ENCODE measurements at places on chromosomes 5 and 9. TPM values are rescaled to one million over a fixed set of nuclear protein-coding genes. Genes with fewer than 3 reads are reported as not detected.

Gene EDIL3
- total RNA-seq, result 48.7 TPM

Gene NME5
- 0.75 TPM for total RNA-seq

Gene AGXT2
- not detected for total RNA-seq

Gene TXNDC8
- total RNA-seq, result not detected

Gene EIF4E1B
- total RNA-seq, result not detected

Gene CSF1R
- total RNA-seq, result 6.9 TPM

DNA sequence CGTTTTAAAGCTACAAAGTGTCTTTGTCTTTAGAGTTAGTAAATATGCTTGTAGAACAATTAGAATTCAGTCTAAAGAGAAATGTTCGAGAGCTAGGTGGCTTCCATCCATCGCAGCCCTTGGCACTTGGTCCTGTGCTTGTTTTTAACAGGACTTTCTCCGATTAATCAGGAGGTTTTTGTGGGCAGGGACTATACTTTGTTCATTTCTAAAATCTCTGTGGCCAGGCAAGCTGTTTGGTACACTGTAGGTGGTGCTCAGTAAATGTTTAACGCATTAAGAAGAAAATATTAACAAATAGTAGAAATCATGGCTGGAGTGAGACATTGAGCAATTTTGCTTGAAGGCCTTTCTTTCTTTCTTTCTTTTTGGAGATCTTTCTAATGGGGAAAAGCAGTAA, 20.8 kb downstream of the AGXT2 start:
- no peak for DNase-seq

DNA sequence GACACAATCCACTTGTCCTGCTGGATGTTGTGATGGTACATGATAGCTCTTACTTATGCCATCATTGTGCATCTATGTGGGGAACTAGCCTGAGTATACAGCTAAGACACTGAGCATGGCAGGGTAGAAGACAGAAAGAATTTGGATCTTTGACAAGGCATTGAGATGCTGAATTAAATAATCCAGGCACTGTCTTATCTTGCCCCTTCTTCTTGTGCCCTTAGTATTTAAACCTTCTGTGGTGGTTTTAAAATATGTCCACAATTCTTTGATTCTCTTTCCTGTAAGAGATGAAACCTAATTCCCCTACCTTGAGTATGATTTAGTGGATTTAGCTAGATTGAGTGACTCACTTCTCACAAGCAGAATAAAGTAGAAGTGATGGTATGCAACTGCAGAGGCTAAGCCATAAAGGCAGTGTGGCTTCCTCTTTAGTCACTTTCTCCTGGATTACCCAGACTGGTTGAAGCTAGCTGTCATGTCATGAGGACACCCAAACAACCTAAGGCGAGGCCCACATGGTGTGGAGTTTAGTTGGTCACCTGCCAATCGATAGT, 174.0 kb upstream of the NREP start:
- DNase-seq, result no peak

DNA sequence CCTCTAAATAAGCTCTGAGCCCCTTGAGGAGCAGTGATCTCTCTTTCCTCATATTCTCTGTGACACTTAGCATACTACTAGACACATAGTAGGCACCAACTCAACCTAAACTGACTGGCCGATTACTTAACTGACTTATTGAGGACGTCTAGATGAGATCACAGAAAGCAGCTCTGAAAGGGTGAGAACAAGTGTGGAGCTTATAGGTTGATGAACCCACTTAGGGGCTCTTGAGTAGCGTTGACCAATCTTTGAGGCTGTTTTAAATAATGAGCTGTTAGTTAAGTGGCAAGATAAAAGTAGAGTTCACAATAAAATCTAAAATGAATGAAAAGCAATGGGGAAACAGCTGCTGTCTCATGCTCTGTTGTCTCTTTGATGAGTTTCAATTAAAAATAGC, 124.7 kb upstream of the TNPO1 start:
- DNase-seq, result no peak

DNA sequence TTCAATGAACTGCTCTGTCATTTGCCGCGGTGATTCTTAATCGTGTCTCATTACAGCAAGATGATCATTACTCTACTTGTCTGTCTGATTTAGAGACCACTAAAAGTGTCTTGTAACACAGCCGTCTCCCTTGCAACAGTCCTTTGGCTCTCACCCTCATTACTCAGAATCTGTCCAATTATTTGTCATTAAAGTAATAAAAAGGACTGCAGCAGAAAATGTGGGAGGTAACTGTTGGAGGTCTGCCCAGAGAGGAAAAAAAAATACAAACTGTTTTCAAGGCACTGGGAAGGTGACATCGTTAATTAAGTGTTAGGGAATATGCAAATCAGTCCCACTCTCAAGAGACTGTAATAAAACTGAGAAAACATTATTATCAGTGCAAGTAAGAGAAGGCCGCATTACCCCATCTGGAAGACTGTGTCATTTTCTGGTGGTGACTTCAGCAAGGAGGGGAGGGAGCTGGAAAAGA, 281.0 kb downstream of the RASEF start:
- no peak for DNase-seq

GRCh38 chr9:99387431-99387830, 165.3 kb downstream of the SEC61B start:
- DNase-seq, result no peak

- no peak for DNase-seq
Observed at GRCh38 chr9:100852088-100852487, 176.4 kb upstream of the PLPPR1 start.

- DNase-seq, result no peak
Observed at GRCh38 chr9:120336021-120336752, 243.8 kb downstream of the CDK5RAP2 start.

DNA sequence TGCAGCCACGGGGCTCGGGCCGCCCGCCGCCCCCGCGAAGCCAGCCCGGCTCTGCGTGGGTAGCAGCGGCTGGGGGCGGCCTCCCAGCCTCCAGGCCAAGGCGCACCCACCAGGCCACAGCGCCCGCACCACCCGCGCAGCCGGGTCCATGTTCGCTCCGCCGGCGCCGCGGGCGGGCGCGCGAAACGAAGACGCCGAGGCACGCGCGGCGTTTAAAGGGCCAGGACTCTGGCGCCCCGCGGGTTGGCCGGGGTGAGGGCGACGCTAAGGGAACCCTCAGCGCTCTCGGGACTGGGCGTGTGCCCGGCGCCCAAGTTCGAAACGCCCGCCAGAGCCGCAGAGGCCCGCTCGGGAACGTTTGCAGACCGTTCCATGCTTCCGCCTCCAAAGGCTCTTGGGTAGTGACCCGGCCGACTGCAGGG, at the start of gene PTGES2:
Gene PTGES2, minus strand, starts transcription at position 162 of the 422 bp plus-strand sequence. Its CDS starts 12 bp downstream, at position 150.
- DNase-seq, result peak; percentile 90

GRCh38 chr9:133904346-133905090, 87.6 kb downstream of the VAV2 start:
- DNase-seq, result no peak

Data from left colon (tissue), 2 donors.